SK-N-SH treated with all-trans-retinoic acid at 6 μM for 48 hours (cell line): ENCODE measurements at places on chromosomes 3 and 15.
A peak's percentile ranks its signal among the peaks of the same experiment; 100 is the strongest.

DNA sequence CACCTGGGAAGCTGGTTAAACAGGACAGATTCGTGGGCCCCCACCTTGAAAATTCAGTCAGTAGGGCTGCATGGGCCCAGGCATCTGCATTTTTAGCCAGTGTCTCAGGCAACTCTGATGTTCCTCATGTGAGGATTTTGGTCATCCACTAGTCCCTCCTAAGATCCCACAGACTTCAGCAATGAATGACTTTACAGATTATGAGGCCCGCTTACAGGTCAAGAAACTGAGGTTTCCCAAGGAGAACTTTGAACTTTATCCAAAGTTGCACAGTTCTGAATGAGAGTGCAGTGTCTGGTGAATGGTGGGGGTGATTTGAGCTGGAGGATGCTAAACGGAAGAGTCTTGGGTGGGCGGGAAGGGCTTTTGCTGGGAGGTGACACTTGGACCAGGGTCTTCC, 27.2 kb downstream of the SLC6A6 start:
- ATAC-seq: no peak

- no peak for ATAC-seq
These were observed 3.9 kb upstream of the B3GNT5 start for GRCh38 chr3:183249006-183249718.

DNA sequence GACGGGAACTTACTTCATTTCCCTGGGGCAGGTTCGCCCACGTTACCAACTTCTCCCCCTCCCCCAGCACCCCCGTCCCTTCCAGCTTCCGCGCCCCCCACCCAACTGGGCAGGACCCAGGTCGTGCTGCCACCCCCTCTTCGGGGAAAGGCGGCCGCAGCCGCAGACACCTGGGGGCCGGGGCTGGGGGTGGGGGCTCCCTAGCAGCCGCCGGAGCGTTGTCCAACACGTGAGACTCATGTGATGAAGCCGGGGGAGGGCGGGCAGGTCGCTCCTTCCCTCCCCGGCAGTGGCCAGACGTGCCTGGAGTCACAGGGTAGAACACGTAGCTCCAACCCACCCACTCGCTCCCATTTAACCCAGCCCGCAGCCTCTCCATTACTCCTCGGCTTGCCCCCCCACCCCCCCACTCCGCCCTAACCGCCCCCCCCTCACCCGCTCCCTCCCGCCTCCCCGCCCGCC, 240 bp upstream of the BHLHE40 start:
- peak; percentile 64 for ATAC-seq

- no peak for ATAC-seq
These were observed 79.5 kb downstream of the CHRD start for GRCh38 chr3:184459355-184459754.

- peak; percentile 84 for ATAC-seq
These were observed 107.1 kb upstream of the ICE2 start for GRCh38 chr15:60585743-60586708.

- no peak for ATAC-seq
These were observed 203.0 kb upstream of the PDZRN3 start for GRCh38 chr3:73827725-73828211.

DNA sequence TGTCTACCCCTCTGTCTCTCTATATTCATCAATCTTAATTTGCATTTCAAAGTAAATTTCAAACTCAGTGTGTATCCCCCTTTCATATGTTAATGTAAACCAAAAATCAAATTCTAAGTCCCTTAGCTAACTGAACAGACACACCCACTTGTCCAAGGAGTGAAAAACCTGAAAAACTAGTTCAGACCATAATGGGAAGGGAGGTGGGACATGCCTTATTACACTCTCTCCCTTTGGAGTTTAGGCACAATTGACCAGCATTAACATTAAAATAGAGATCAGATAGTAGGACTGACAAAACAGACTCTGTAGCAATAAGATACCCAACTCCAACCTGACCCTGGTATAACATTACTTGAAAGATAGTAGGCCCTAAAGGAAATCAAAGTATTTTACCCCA, 247.7 kb upstream of the GADL1 start:
- ATAC-seq: no peak

DNA sequence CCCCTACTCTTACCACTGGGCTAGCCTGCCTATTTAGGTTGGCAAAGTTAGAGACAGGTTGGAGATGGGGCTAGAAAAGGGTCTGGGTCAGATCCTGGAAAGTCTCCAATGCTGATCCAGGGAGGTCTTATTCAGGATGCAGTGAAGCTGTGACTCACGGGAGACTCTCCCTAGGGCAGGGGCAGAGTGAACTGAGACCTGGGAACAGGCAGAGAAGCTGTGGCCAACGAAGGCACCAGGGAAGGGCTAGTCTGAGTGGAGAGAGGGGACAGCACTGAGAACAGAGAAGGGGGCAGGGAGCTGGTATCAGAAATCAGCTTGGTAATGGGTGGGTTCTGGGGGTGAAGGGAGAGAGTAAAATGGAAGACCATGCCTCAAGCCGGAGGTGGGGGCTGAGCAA, 2.2 kb downstream of the LTF start:
- no peak for ATAC-seq

GRCh38 chr3:196398782-196399181, 33.4 kb downstream of the UBXN7 start:
- no peak for ATAC-seq

- peak; percentile 87 for ATAC-seq
These were observed 507.5 kb upstream of the TGFBR2 start for GRCh38 chr3:30098653-30099455.

DNA sequence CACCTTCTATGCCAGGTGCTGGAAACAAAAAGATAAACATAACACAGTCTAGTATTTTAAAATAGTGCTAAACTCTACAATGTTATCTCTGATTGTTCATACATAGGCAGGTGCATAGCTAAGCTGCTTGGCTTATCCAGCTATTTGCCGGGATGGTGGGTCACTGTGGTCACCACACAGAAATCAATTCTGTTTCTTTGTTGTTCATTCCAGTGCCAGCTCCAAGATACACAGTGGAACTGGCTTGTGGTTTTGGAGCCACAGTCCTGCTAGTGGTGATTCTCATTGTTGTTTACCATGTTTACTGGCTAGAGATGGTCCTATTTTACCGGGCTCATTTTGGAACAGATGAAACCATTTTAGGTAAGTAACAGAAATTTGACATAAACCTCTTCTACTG, 130.2 kb downstream of the IL1RAP start:
- no peak for ATAC-seq

- no peak for ATAC-seq
These were observed 42.7 kb downstream of the BFSP2 start for GRCh38 chr3:133442518-133442917.

DNA sequence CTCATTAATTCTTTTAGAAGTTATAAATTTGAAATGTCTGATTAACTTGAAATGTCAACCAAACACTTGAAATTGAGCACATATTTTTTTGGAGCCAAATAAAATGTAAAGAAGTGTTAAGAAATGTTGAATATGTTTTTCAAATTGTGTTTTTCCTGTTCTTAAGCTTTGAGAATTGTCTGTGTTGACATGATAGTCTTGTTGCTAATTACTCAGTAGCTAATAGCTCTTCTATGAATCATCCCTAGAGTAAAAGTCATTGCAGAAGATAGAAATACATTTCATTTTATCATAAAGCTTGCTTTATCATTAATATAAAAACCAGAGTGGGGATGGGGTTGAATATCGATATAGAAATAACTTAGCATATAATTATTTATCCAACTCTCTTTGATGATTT, 41.9 kb upstream of the ABHD10 start:
- 0 out of 3 replicates have a peak, but pooled peaks have one; percentile 14 for ATAC-seq

GRCh38 chr3:53728606-53729005, 117.6 kb downstream of the CHDH start:
- no peak for ATAC-seq

DNA sequence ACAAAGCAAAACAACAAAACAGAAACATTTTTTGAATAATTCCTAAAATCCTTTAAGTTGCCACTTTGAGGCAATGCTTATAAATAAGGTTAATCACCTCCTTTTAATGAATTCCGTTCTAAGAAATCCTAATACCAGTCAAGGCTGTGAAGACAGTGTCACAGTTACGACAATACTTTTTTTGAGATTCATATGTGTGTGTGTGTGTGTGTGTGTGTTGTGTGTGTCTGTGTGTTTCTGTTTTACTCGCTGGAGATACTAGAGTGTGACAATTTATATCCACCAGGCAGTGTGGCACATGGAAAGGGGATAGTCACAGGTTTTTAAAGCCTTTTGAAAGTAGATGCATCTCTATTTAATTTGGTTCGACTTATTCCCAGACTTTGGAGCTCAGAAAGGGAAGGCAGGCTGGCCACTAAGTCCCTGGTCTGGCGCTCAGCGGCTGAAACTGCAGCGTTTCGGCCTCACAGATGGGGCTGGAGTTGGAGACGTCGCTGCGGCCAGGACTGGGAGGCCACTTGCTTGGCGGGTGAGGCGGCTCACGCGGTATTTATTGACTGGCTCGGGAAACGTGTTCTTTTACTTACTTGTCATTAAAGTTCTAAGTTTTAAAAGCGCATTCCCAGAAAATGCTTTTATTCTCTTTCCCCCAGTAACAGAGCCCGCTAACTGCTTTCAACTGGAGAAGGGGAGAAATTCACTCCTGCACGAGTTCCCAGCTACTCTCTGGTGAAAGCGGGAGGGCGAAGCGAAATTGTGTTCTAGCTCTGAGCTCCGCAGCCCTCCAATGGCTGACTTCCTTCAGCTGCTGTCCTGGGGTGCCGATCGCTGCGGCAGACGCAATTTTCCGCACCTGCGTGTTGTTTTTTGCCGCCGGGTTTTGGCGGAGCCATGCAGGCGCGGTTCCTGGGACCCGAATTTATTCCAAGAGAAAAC, 13.7 kb downstream of the ZIC1 start:
- ATAC-seq: 0 out of 3 replicates have a peak, but pooled peaks have one; percentile 39

DNA sequence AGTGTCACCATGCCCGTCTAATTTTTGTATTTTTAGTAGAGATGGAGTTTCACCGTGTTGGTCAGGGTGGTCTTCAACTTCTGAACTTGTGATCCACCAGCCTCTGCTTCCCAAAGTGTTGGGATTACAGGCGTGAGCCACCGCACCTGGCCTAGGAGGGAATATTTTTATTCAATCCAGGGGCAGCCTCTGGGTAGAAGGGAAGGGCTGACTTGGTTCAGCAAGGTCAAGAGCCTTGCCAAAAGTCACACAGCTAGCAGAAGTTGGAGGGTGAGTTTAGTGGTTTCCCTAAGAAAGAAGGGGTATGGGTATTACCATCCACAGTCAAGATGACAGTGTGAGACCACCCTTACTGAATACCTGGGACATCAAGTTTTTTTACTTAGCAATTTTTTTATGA, 4.9 kb upstream of the AEN start:
- ATAC-seq: no peak

- ATAC-seq: peak; percentile 27
These were observed 4.8 kb downstream of the BMF start for GRCh38 chr15:40103864-40104271.

GRCh38 chr3:98796334-98796733, 33.2 kb downstream of the ST3GAL6 start:
- no peak for ATAC-seq

DNA sequence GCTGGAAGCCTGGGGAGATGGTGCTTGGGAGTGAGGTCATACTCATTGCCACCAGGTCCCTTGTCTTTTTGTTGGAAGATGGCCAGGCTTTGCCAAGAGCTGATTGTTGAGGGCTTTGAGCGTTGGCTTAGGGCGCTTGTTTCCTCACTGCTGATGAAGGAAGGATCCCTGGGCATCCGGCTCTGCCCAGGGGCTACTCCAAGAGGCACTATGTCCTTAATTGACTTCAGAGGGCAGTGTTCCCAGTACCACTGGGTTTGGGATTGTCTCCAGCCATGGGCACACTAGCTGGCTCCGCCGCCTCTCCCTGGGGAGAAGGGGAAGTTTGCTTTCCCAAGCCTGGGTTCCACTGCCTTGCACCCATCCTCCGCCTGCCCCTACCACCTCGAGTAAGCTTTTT, 57.2 kb upstream of the RGMA start:
- no peak for ATAC-seq

DNA sequence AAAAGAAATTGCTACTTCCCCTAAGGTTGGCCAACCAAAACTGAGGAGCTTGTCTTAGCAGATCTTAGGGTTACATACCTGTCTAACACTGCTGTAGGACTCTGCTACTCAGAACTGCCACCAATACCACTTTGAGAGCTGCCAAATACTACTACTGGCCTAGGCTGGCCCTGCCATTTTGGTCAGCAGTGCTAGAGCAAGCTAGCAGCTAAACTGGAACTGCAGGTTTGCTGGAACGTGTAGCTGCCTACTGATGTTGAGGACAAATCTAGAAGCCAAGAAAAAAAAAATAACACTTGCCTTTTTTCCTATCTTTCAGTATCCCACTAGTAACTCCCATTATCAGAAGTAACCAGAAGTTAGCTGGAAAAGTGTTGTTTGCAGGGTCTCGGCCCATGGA, 387.4 kb downstream of the RBMS3 start:
- ATAC-seq: no peak

DNA sequence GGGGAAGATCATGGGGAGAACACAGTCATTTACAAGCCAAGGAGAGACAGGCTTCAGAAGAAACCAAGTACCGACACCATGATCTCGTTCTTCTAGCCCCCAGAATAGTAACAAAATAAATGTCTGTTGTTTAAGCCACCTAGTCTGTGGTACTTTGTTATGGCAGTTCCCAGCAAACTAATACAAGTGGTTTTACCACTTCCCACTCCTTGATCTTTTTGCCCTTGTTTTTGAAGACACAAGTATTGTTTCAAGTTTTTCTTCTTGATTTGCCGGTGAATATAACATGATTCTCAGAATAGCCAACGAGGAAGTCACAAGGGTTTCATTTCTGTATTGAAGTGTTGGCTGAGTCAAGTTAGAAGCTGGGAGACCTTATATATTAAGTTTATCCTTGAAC, 220.3 kb downstream of the SOX2 start:
- no peak for ATAC-seq

GRCh38 chr3:61141697-61142096, 109.6 kb downstream of the FHIT start:
- no peak for ATAC-seq

- ATAC-seq: no peak
These were observed 10.1 kb upstream of the STRIT1 start for GRCh38 chr3:155303540-155304097.

- ATAC-seq: no peak
These were observed 33.2 kb upstream of the RGMA start for GRCh38 chr15:93121973-93122910.

GRCh38 chr15:29393443-29393842, 123.8 kb upstream of the NSMCE3 start:
- ATAC-seq: no peak

GRCh38 chr3:122940628-122941086, 86.9 kb downstream of the SEMA5B start:
- no peak for ATAC-seq

GRCh38 chr3:149605902-149606301, 51.9 kb downstream of the WWTR1 start:
- no peak for ATAC-seq

GRCh38 chr15:38084289-38084688, 149.8 kb downstream of the TMCO5A start:
- no peak for ATAC-seq

DNA sequence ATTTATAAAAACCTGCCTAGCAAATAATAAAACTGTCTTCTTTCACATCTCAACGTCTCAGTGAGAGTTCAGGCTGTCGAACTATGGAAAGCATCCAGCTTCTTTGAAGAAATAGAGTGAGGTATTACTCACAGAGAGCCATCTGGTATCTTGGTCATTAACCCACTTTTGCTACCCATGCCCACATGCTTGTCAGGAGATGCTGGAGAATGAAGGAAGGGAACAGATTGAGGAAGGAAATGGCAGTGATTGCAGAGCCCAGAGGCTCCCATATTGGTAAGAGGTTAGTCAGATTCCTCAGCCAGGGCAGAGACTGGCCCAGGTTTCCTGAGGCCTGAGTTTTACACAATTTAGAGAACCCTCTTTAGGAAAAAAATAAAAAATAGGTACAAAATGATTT, 119.1 kb downstream of the B3GALNT1 start:
- ATAC-seq: no peak
